GM12891 (cell line): ENCODE measurements at places on chromosomes 1 and 21.

GRCh38 chr1:198908995-198909394 lies 270.2 kb downstream of the PTPRC start:
- no peak for DNase-seq

GRCh38 chr1:213284626-213285025 lies 233.6 kb downstream of the RPS6KC1 start:
- no peak for DNase-seq

- DNase-seq, result no peak
Observed at GRCh38 chr1:169003864-169004516, 102.5 kb upstream of the ATP1B1 start.

GRCh38 chr1:184563308-184563707 lies 176.5 kb downstream of the C1orf21 start:
- DNase-seq, result no peak

DNA sequence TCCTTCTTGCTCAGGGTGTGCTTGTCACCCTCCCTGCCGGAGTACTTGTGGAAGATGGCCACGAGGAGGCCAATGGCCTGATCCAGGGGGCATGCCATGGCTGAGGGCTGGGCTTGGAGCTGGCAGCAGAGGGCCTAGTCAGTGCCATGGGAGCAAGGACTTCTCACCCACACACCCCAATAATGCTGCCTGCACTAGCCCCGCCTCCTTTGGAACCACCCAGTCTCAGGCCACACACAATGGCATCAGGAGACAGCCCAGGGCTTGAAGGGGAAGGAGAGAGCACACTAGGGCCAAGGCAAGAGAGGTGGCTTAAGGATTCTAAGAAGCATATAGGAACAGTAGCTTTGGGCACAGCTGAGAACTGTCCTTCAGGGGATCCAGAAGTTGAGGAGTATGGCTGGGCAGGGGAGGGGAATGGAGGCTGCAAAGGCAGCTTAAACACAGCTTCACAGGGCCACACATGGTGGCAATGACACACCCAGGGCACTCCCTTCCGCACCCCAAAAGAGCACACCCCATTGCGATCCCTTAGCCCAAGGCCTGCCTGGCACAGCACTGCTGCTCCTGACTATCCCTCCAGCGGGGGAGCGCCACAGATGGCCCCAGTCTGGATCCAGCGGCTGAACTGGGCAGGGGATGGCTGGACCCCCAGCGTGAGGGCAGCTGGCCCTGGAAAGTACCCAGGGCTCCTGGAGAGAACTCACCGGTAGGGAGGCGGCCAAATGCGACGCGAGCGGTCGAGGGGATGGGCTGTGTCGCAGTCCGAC lies at the start of gene S100A6:
Gene S100A6, minus strand, starts transcription at position 750 of the 770 bp plus-strand sequence. Its CDS starts 652 bp downstream, at position 98.
- DNase-seq, result no peak

- no peak for DNase-seq
Observed at GRCh38 chr1:168767894-168768584, 39.0 kb upstream of the DPT start.

DNA sequence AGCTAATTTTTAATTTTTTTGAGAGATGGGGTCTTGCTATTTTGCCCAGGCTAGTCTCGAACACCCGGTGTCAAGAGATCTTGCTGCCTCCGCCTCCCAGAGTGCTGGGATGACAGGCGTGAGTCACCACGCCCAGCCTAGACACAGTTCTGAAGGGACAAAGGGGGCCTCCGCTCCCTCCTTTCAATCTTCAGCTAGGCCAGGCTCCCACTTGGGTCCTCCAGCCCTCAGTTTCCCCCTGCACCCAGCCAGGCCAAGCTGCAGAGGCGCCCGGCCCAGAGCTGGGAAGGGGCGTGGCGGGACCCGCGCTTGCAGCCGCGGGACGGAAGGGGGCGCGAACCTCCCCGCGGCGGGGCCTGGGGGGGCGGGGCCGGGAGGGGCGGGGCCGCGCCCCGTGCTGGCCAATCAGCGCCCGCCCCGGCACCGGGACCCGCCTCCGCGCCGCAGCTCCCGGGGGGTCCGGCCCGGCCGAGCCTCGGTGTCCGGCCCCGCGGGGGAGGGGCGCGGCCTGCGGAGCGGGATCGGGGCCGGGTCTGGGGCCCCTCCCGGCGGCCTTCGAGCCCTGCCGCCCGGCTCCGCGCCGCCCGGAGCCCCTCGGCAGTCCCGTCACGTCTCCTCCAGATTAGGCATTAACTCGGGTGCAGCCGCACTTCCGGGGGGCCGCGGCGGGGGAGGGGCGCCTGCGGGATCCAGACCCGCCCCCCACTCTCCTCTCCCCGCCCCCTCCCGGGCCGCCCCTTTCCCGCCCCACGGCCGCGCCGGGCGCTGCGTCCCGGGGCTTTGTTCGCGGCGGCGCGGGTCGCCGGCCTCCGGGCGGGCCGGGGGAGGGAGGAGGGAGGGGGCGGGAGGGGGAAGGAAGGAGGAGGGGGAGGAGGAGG lies 559 bp upstream of the AGRN start:
- DNase-seq, result peak; percentile 96

- no peak for DNase-seq
Observed at GRCh38 chr21:44905016-44905727, 15.5 kb downstream of the ITGB2 start.

DNA sequence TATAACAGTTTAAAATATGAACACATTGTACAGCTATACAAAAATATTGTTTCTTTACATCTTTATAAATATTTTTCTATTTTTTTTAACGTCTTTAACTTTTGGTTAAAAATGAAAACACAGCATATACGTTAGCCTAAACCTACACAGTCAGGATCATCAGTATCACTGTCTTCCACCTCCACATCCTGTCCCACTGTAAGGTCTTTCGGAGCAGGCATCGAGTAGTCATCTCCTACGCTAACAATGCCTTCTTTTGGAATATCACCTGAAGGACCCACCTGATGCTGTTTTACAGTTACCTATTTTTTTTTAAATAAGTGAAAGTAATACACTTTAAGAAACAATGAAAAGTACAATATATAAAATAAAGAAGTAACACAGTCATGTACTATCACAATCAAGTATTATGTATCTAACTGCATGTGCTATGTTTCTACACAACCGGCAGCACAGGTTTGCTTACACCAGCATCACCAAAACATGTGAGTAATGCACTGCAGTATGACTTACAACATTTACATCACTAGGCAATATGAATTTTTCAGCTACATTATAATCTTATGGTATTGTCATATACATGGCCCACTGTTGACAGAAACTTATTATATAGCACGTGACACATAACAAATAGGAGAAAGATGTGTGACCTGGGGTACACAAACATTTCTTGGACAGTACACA lies 254.4 kb downstream of the AKT3 start:
- DNase-seq, result no peak

- no peak for DNase-seq
Observed at GRCh38 chr1:110152133-110152785, 2.0 kb downstream of the SLC6A17 start.

DNA sequence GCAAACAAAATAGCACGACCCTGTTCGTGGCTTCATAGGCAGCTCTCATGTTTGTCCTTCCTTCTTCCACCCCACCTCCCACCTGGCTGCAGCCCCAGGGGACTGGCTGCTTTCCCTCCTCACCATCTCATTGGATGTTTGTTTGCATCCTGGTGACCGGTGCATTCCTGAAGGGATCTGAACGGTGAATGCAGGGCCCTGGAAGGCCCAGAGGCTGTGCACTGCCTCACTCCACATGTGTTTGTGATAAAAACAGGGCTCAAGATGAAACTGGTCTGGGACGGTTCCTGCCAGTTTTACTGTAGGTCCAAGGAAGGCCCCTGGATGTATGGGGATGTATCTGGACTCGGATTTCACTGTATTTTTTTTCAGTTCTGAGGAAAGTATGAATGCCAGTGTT lies 42.8 kb downstream of the CNN3 start:
- DNase-seq, result no peak

DNA sequence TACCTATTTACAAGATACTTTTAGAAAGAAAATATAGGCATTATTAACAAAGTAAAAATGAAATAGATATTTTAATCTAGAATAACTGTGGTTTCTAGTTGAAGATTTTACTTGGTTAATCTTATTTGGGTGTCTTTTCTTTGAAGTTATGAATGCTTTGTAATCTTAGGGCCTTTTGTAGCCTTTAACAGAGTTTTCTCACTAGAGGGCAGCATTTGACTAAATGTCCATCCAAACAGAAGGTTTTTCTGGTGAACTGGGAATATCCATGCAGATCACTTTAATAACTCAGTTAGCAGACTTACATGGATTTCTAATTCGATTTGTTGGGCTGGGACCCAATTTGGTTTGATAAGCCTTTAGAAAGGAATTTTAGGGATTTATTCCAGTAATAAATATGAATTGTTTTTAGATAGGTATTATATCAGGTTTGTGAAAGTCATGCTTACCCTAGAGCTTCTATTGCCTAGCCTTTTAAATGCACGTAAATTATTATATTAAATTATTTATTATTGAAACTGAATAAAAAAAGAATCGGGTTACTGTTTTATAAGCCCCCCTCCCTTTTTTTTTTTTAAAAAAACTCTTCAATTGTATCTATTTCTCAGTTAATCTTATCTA lies 119.7 kb downstream of the ZNF326 start:
- DNase-seq, result no peak

DNA sequence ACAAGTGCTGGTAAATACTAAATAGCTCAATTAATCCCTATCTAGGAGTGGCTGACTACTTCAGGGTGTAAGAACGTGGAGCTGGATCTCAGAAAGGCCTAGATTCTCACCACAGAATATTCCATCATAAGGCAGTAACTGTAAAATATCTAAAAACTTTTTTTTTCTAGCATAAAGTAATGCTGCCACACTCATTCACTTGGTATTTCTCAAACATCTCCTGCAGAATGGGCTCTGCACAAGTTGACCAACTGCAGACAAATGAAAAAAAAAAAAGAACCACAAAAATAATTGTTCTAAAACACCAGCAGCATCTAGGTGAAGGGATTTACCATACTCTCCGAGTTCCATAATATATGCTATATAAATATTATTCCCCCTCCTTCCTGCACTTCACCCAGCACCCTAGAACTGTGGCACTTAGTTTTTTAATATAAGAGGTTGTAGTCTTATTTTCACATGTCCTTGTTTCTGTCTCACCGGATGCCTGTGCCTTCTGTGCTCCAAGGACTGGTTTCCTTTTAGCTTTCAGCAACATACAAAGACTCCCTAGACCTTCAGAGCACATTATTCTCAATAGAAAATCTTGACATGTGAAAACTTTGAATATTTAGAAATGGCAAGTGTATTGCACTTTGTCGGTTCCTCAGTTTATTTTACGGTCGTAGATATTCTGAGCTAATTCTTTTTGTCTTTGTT lies 8.9 kb downstream of the VSIG8 start:
- no peak for DNase-seq

DNA sequence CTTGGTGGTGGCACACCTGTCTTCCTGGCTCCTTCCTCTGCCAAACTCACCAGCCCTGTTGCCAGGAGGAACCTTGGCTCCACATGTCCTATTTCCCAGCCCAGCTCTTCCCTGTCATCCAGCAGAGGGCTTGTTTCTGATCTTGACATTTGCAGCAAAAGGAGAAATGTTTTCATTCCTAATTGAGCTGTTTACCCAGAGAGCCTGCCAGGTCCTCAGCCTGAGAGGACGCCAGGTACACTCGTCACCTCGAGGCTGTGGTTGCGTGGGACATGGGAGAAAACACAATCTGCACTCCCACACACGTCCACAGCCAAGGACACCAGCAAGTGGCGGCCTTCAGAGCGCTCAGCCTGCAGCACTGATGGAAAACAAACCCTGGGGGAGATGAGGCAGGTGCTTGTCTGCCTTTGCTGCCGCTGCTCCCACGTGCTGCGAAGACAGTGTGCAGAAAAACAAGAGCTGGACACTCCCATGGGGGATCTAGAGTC lies 132.8 kb upstream of the CD34 start:
- DNase-seq, result no peak

- no peak for DNase-seq
Observed at GRCh38 chr1:159580340-159580739, 7.3 kb upstream of the APCS start.

- DNase-seq, result no peak
Observed at GRCh38 chr1:7455796-7456721, 315.0 kb upstream of the VAMP3 start.

DNA sequence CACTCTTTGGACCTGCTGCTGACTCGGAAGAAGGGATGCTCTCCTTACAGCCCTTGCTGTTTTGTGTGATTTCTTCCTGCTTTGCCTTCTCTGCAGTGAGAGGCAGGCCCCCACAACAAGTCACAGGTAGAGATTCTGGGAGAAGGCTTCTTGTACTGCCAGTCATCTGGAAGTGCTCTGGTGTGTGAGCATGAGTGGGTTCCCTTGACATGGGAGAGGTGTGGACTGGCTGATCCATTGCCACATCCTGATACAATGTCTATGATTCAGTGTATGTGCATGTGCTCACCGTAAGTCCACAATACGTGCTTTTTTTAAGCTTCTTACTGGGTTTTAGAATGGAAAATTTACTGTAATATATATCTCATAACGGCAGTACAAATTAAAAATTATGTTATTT lies 46.0 kb upstream of the PLA2G4A start:
- DNase-seq, result no peak

GRCh38 chr1:207040181-207040533 lies 7.6 kb upstream of the C1orf116 start:
- no peak for DNase-seq

DNA sequence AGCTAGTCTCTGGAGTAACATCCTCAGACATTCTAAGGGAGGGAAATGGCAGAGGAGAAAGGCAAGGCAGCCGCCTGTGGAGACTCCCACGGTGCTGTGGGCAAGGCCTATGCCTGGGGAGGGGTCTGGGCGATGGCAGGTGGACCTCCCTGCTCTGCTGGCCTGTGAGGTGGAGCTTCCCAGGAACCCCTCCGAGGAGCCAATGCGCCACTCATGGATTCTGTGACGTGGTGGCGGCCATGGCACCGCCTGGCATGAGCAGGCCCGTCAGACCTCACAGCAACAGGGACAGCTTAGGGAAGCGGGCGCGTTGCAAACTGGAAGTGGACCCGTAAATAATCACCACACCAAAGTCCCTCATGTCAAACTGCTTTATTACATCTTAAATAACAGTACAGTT lies 6.7 kb upstream of the NADK start:
- no peak for DNase-seq

DNA sequence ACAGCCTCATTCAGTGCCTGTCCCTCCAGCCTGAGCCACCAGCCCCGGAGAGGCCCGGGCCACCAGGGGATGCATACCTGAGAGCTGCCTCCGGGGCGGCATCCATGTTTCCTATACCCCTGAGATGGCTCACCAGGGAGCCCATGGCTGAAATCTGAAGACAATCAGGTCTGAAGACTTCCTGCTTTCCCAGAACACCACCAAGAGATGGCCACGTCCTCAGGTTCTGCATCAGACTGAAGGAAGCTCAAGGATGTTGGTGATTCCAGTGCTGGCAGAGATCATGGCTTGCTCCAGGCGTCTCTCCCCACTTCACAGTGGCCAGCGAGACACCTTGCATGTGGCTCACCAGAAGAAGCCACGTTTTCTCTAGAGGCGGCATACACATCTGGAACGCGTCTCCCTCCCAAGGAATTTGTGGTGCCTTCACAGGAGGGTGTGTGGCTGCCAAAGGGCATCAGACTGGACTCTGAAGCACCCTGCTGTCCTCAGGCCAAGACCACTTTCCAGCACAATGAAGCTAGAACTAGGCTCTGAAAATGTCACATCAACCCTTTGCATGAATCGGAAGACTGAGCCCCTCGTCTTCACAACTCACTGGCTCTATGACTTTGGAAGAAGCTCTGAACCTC lies 170.7 kb upstream of the IRF2BP2 start:
- no peak for DNase-seq

GRCh38 chr1:12592496-12592895 lies 25.5 kb downstream of the DHRS3 start:
- no peak for DNase-seq

GRCh38 chr1:59703226-59703917 lies 111.4 kb upstream of the HOOK1 start:
- DNase-seq, result no peak
